ENCODE measurements at places on chromosomes 5 and 9. TPM values are rescaled to one million over a fixed set of nuclear protein-coding genes. Genes with fewer than 3 reads are reported as not detected.
A peak's percentile ranks its signal among the peaks of the same experiment; 100 is the strongest.

DNA sequence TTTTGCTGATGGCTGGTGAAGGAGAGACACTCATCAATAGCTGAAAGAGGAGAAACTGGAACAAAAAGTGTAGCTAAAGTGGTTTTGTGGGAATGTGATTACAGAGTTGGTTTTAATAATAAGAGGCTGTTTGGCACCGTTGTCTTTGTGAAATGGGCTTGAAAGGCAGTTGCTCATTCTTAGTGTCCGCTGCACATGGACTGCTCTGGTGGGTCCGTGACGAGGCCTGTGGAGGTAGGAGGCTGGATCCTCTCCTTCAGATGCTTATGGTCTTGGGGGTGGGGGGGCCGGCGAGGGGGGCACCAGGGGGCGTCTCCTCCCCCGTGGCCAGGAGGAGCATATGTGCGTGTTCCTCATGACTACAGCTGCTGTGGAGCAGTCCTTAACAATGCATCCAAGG lies 29.8 kb downstream of the FUBP3 start:
- no peak for DNase-seq
- H3K4me1 ChIP-seq: no peaks in the 10 kb centered on the region
- peaks cover 8% of the 10 kb centered on the region for H3K36me3 ChIP-seq

GRCh38 chr5:94544031-94544650 lies 74.3 kb downstream of the KIAA0825 start:
- H3K27me3 ChIP-seq: no peaks in the 10 kb centered on the region
- H3K27ac ChIP-seq: no peak overlapping the region
- no peak overlapping the region for H3K4me3 ChIP-seq
- H3K4me1 ChIP-seq: no peaks in the 10 kb centered on the region
- peaks cover 8% of the 10 kb centered on the region for H3K36me3 ChIP-seq

GRCh38 chr5:76592692-76593091 lies 30.5 kb downstream of the F2RL2 start:
- no peak overlapping the region for H3K27ac ChIP-seq
- peaks cover 74% of the 10 kb centered on the region for H3K36me3 ChIP-seq
- no peaks in the 10 kb centered on the region for H3K27me3 ChIP-seq
- peaks cover 3% of the 10 kb centered on the region for H3K4me1 ChIP-seq

DNA sequence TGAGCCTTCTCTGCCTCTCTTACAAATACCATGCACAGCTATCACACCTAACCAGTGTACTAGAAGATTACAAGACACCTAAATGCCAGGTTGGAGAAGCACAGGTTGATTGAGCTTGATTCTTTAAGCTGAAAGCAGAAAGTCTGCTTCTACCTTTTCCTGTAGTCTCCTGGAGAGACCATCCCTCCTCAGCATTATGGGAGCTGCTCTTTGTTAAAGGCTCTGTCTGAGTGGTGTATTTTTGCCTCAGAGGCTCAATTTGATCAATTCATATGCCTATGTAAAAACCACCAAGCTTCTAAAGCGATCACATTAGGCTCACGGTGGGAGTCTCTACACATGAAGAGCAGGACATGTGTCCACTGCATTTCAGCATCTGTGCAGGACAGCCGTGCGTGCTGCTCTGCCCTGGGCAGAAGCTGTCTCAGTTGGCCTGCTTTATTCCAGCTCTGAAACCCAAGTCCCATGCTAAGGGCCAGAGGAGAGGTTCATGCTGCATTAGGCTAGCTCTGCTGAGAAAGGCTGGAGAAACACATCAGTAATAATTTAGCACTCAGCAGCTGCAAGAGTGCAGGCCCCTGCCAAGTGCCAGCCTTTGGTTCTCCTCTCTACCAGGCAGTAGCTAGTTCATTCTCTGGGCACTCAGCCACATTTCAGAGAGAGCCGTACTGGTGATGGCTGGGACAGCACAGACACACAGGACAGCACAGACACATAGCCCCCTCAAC lies 41.7 kb downstream of the TMEM167A start:
- no peak for DNase-seq
- no peaks in the 10 kb centered on the region for H3K27me3 ChIP-seq
- H3K4me1 ChIP-seq: no peaks in the 10 kb centered on the region
- no peaks in the 10 kb centered on the region for H3K36me3 ChIP-seq
- H3K27ac ChIP-seq: no peak overlapping the region

ECSCR gene
- 0.73 TPM for total RNA-seq

SPINK6 gene
- not detected for total RNA-seq

MAMDC4 gene
- total RNA-seq: 14.4 TPM

GRCh38 chr9:114351932-114352331 lies 22.3 kb downstream of the ORM2 start:
- no peaks in the 10 kb centered on the region for H3K27me3 ChIP-seq
- DNase-seq: no peak
- H3K4me3 ChIP-seq: no peak overlapping the region
- H3K36me3 ChIP-seq: peaks cover 78% of the 10 kb centered on the region
- peak overlapping the region; percentile 50 for H3K27ac ChIP-seq

Measured in activated CD4-positive, alpha-beta T cell treated with anti-CD3 and anti-CD28 coated beads, Interleukin-2, amount 10 ng/mL, durations not matched to agents 7 days and 5 days (primary cell).